ENCODE measurements at places on chromosomes 7 and 10.

DNA sequence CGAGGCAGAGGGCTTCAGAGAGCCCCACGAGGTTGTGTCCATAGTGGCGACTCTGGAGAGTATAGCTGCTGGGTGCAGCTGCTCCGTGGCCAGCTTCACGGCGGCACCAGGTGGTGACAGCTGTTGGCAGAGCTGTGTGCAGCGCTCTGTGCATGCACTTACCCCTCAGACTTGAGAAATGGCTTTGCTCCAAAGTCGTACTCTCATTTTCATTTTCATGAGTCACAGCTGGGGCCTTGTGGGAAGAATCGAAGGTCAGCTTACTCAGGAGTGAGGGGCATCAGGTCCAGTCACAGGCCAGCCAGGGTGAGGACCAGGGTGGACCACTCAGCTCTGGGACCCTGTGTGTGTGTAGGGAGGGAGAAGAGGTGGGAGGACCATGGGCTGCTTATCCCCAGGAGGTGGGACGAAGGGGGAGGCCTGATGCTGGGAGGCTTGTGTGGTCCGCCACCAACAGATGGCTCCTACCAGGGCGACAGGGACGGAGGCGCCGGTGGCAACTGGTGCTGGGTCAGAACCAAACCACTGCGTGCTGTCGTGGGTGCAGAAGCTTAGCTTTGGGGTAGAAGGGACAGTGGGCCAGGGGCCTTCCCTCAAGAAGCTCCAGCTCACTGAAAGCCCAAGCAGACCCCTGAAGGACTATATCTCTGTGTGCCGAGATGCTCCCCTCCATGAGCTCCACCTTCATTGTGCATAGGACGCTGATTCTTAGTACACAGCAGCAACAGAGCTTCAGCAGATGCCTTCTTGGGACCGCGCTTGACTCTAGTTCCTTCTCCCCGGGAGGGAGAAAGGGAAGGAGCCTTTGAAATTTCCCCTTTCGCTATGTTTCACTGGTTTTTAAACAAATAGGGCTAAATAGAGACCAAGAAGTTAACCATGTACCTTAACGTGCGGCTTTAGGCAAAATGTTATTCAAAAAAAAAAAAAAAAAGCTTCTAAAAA is 225.0 kb downstream of the CELF2 start:
- DNase-seq: no peak

DNA sequence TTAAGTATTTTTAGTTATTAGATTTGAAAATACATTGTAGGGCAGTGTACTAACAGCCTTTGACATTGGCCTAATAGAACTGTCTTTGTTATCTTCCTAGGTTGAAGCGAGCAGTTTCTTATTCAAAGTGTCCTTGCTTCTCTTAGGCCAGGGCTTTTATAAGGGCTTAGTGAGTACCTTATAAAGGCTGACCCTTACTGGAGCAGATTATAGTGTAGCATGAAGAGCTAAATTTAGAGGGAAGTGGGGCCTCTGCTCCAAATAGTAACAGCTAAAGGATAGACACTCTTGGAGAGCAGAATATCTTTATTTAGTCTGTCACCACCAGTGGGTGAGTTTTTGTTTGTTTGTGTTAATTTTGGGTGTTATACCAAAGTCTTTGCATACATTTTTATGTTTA is 15.9 kb downstream of the BZW2 start:
- DNase-seq: no peak

- no peak for DNase-seq
Measured at GRCh38 chr10:29760138-29760900, 125.5 kb upstream of the SVIL start.

DNA sequence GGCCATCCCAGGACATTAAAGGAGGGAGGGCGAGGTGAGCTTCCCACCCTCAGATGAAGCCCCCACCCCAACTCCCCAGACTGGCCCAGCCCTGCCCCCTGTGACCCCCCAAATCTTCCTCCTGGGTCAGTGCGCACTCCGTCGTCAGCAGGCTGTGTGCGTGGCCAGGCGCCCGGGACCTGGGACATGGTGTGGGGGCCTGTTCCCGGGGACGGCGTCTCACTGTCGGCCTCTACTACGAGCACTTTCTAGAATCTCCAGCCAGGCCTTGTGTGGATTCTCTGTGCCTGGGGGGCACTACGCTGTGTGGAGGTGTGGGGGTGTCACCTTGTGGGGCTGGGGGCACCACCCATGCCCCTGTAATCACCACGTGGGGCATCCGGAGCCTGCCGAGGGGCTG is 9.8 kb downstream of the PWWP2B start:
- no peak for DNase-seq

GRCh38 chr7:19175241-19175640 is 30.0 kb upstream of the FERD3L start:
- no peak for DNase-seq

DNA sequence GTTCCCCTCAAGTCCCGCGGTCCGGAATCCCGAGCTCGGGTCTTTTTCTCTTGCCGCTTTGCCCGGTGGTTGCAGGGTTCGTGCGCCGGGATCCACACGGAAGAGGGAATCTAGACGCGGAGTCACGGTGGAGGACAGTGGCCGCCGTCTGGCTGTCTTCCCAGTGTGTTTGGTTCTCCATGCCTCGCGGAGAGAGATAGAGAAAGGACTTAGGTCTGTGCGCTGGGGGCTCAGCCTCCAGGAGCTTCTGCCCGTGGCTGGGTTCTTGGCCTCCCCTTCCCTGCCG is 1.6 kb downstream of the FFAR4 start:
- no peak for DNase-seq

DNA sequence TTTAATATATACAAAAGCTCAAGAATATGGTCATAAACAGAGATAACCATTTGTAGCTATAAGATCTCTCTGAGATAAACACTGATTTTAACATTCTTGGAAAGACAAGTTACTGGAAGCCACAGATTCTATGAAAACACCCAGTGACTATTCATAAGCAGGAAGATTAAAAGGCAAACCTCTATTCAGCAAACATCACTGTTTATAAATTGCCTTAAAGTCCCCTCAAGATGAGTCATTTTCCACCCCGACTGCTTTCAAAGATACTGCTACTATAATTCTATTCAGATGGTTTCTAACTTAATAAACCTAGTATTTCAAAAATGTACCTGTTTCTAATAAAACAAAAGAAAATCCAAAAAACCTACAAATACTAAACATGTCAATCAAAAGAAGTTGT is 21.0 kb downstream of the TM9SF3 start:
- DNase-seq: no peak

- DNase-seq: no peak
Measured at GRCh38 chr10:99457813-99458212, 27.4 kb upstream of the GOT1 start.

DNA sequence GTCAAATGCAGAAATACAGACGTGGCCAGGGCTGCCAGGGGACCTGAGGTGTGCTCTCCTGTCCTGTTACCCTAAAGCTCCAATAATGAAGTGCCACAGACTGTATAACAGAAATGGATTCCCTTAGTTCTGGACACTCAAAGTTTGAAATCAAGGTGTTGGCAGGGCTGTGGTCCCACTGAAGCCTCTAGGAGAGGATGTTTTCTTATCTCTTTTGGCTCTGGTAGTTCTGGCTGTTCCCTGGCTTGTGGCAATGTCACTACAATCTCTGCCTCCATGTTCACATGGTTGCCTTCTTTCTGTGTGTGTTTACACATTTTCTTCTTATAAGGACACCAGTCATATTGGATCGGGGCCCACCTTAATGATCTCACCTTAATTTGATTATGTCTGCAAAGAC is 15.3 kb upstream of the EEPD1 start:
- no peak for DNase-seq

- no peak for DNase-seq
Measured at GRCh38 chr10:78377356-78377755, 343.7 kb downstream of the RPS24 start.

- no peak for DNase-seq
Measured at GRCh38 chr10:31341552-31341951, 22.5 kb downstream of the ZEB1 start.

GRCh38 chr7:16233517-16233916 is 187.8 kb downstream of the CRPPA start:
- no peak for DNase-seq

GRCh38 chr10:32217216-32217615 is 129.7 kb downstream of the EPC1 start:
- DNase-seq: no peak

GRCh38 chr10:5603091-5603847 is 63.1 kb downstream of the ASB13 start:
- DNase-seq: no peak

- DNase-seq: no peak
Measured at GRCh38 chr7:29100924-29101323, 45.4 kb downstream of the CPVL start.

DNA sequence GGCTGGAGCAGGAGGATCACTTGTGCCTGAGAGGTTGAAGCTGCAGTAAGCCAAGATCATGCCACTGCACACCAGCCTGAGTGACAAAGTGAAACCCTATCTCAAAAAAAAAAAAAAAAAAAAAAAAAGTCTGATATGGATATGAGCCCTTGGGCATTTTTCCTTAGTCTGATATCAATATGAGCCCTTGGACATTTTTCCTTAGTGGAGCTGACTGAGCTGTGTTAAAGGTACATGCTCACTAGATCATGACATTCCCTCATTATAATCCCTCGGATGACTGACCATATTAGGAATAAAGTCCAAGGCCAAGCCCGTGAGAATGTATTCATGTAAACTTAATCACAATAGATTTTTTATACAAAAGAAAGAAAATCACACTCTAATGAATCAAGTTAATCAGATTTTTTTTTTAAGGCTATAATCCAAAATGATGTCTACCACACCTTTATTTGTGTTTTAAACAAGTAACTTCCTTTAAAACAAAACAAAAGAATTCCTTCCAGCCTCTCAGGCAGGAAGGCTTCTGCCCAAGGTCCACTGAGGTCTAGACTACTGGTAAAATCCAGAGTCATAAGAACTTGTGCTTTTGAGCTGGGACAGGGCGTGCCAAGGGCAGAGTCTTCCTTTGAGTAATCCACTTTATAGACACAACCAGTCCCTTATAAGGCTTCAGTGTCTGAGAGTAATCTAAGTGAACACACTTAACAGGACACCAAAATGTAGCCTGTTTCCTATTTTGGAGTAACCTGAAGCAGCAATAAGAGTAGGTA is 5.5 kb downstream of the PPA1 start:
- DNase-seq: no peak

- DNase-seq: no peak
Measured at GRCh38 chr7:130719541-130719940, 14.5 kb downstream of the KLF14 start.

DNA sequence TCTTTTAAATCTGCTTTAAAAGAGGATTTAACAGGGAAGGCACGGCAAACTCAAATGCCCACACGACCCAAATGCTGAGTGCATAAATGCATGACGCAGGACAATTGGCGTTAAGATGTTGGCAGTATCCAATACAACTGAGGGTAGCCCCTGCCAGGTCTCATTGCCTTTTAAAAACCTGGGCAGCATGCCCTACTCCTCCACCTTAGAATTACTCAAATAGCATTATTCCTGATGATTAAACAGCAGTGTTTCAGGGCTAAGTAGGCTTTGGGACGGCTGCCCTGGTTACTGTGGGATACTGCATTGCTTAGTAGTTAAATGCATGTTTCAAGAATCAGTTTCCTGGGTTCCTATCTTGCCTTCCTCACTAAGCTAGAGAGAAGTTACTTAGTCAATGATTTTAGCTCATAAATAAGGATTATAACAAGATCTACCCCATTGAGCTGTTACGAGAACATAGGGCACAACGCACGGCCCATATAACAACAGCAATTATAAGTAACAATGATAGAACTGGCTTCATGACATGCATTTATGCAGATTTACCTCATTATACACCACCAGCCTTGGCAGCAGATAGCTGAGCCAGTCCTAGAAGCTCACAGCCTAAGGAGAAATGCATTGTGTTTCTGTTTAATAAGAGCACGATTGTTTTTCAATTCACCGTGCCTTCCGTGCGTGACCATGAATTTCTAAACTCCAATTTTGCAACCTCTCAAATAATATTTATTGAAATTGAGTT is 7.9 kb downstream of the TUBAL3 start:
- no peak for DNase-seq

GRCh38 chr10:27461312-27461711 is 42.8 kb upstream of the RAB18 start:
- DNase-seq: no peak

DNA sequence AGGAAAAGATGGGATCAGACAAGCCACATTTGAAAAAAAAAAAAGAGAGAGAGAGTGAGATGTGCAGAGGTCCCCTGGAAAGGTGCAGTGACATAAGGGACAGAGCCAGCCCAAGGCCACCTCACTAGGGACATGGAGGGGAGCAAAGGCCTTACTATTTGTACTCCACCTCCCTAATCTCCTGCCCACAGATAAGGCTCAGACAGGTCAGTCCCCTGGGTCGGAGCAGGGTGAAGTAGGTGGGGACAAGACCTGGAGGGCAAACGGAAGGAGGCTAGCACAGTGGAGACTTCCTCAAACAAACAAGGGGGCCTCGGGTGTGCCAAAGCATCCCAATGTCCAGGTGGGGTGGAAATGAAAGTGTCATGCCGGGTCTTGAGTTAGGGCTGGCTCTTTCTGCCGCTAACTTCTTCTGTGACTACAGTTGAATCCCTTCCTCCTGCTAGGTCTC is 7.0 kb downstream of the PRF1 start:
- no peak for DNase-seq

GRCh38 chr10:28715246-28715645 is 37.9 kb downstream of the BAMBI start:
- DNase-seq: no peak

GRCh38 chr10:27998178-27998953 is 513 bp downstream of the ODAD2 start:
- no peak for DNase-seq

DNA sequence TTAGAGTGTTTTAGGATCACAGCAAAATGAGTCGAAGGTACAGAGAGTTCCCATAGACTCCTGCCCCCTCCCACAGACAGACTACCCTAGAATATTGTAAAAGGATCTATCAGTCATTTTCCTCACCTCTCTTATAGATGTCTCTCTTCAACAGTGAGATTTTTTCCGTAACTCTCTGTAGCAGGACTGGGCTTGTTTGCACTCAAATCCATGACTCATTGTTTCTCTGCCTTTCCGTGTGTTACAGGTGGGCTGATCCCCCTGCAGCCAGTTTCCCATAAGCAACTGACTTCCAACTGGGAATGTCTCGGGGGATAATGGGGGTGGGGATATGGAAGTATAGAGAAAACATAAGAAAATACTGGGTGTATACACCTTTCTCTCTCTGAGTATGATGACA is 921.0 kb downstream of the GATA3 start:
- DNase-seq: no peak

DNA sequence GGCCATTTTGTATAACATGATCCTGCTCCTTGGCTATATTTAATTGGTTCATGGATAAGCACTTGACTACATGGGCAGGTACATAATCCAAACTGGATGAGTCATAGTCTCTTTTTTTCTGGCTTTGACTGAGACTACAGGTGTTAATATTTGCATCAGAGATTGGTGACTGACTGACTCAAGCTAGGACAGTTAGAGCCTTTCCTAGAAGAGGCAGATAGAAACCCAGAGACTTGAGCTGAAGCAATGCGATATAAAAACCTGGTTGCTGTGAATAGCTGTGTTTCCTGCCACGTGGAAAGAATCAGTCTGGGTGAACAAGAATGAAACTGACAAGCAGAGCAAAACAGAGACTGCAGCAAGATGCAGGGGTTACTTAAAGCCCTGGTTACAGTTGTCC is 81.0 kb downstream of the SAMD9 start:
- peak; percentile 91 for DNase-seq

- DNase-seq: no peak
Measured at GRCh38 chr10:50610368-50610767, 13.4 kb downstream of the SGMS1 start.

Data from T-helper 2 cell (primary cell).